Activated CD8-positive, alpha-beta memory T cell treated with anti-CD3 and anti-CD28 coated beads for 36 hours (primary cell): ENCODE measurements at places on chromosomes 4 and X. TPM values are rescaled to one million over a fixed set of nuclear protein-coding genes. Genes with fewer than 3 reads are reported as not detected.

SERTM2 gene
- not detected for total RNA-seq

UGT2B11 gene
- total RNA-seq: not detected

GC gene
- not detected for total RNA-seq

CLDN2 gene
- not detected for total RNA-seq

ZXDA gene
- total RNA-seq: 3.2 TPM

ADH1C gene
- total RNA-seq: not detected

CLDN22 gene
- not detected for total RNA-seq

BLTP1 gene
- 14.0 TPM for total RNA-seq
